ENCODE measurements at places on chromosomes 1 and 21.

DNA sequence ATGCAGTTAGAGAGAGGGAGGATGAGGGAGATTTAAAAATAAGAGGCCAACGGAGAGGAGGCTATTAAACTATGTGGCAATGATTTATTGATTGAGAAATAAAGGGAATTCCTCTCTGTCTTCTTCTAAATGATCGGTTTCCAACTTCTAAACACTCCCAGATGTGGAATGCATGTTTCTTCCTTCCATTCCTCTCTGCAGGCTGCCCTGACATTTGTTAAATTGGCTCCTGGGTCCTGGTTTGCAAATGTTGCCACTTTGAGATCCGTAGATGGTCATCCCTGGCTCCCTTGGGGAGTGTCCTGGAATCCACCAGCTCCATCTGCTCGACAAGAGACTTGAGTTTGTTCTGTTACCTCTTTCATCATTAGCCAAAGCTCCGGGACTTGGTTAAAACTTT is 10.3 kb upstream of the C1orf198 start:
- no peak for DNase-seq

DNA sequence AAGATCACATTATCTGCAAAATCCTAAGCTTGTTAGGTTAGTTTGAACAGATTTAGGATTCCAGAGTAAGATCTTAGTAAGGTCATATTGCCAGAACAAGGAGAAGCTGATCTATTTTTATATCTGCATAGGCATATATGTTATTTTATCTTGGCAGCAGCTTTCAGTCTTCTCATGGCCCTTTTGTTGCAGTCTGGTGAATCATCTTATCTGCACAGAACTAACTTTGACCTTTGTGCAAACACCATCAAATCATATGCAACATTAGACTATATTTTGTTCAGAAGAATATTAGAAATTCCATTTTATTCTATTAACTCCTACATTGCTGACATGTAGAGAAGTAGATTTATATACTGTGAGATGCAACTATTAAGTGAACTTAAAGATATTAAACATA is 107.3 kb downstream of the CLEC20A start:
- no peak for DNase-seq

DNA sequence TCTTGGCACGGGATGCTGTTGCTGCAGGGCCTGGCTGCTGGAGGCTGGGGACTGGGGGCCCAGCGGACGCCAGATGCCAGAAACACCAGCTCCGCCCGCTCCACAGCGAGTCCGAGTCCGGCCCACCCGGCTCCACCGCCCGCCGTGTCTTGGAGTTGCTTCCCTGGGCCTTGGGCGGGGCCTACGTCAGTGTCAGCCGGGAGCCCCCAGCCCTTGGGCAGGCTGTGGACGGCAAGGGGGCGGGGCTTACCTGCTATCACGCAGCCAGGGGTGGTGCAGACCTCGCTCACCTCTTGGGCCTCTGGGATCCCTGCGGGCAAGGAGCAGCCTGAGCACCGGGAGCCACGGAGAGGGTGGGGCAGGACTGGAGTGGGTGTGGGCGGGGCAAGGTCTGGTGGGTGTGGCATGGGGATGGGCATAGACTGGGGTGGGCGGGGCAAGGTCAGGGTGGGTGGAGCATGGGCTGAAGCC is 21.8 kb downstream of the MMEL1 start:
- DNase-seq: no peak

- DNase-seq: no peak
Measured at GRCh38 chr1:37096523-37096922, 62.2 kb upstream of the GRIK3 start.

- DNase-seq: no peak
Measured at GRCh38 chr1:30864681-30865080, 43.9 kb downstream of the SDC3 start.

DNA sequence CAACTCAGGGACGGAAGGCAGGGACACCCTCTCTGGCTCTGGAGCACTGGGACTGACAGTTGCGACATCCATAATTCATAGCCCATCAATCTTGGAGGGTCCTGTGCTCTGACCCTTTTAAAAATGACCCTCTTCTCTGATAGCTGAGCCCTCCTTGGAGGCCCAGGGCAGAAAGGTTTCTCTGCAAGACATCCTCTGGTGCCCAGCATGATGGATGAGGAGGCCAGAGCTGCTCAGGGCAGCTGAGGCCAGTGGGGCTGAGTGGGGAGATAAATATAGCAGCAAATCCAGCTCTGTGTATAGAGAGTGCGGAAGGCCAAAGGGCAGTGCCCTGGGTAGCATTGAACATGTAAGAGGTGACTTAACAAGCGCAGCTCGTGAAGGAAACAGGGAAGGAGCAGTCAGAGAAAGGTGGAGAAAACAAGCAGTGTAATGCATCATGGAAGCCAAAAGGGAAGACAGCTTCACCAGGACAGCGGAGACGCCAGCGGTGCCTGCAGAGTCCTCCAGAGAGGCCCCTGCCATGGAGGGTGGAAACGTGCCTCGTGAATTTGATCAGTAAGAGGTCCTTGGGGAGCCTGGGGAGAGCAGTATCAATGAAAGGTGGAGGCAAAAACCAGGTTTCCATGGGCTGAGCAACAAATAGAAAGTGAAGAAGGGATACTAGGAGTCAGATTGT is 50.4 kb upstream of the FMOD start:
- no peak for DNase-seq

GRCh38 chr1:200473698-200474371 is 64.0 kb upstream of the ZNF281 start:
- DNase-seq: no peak

DNA sequence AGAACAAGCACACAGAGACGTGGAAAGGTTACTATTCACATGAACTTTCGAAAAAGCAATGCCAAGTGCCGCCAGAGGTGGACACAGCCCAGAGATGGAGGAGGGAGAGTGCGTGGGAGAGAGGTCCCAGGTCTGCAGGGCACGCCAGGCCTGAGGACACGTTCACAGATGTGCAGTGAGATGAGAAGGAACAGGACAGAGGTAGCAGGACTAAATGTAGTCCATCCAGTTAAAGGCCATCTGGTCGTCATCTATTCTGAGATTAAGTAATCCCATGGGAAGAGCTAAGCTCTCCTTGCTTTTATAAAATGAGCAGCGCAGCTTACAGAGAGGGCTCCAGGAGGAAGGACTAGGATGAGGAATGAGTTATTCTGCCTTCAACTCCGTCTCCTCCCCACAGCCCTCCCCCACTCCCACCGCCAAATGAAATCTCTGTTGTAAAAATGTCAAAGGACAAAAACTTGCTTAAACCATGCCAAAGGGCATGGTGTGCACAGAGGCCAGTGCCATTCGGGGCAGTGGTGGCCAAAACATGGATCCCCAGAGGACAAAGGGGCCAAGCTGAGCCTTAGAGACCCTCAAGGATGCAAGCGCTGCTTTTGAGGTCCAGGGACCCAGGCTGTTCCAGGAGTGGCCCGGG is 85.4 kb upstream of the SLC25A33 start:
- no peak for DNase-seq

DNA sequence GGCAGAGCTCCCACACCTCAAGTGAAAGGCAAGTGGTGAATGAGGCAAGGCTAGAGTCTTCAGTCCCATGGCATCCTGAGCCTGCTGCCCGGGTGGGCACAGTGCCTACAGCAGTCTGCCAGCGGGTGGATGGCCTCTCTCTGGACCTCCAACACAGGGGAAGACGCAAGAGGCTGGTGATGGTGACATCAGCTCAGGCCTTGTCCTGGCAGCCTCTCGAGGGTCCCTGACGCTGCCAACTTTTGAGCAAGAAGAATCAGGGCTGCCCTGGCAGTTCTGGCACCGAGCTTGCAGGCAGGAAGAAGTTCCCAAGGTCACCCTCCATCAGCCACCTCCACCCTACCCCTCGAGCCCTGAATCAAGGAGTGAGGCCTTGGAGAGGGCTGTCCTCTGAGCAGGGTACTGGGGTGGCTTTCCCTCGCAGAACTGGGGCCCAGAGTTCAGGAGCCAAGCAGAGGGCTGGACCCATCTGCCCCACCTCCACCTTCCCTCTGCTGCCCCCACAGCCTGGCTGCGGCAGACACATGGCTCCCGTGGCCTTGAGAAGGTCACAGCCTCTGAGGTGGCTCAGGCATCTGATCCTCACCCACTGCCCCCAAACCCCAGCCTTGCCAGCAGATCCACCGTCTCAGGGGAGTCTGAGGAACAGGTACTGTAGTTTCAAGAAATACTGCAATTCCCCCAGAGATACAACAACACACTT is 5.8 kb downstream of the RAP1GAP start:
- DNase-seq: no peak

- DNase-seq: no peak
Measured at GRCh38 chr1:160657250-160657781, 10.5 kb upstream of the SLAMF1 start.

DNA sequence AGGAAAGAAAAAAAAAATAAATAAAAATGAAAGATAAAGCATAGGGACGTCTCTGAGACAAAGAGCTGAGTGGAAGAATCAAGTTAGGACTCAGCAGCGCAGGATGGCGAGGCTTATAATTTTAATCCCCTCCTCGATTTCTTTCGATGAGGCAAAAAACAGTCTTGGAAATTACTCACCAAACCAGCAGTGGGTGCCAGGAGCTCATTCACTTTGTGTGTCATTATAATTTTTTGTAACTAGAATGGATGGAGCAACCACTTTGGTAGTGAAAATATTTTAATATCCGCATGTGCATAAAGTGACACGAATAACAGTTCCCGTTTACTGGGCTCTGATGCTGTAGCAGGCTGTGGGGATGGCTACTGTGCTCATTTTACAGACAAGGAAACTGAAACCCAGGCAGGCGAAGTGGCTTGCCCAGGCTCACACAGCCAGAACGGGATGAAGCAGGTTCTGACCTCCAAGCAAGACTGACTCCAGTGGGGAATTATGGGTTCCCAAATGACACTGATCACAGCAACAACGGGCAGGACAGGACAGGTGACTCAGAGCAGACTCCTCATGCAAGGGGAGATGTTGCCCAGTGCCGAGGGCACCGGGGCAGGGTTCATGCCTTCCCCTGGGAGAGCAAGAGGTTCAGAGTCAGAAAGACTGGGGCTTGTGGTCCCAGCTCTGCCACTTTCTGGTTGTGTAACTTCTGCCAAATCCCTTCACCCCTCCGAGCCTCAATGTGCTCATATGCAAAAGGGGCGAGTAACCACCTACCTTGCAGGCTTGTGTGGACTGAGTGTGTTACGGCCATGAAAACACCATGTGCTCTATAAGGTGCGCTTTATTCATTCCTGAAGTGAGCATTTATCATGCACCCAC is 63.6 kb downstream of the RUNX3 start:
- no peak for DNase-seq

- DNase-seq: no peak
Measured at GRCh38 chr1:173005196-173005864, 45.4 kb downstream of the TNFSF18 start.

- no peak for DNase-seq
Measured at GRCh38 chr1:220882061-220882891, 3.0 kb downstream of the HLX start.

DNA sequence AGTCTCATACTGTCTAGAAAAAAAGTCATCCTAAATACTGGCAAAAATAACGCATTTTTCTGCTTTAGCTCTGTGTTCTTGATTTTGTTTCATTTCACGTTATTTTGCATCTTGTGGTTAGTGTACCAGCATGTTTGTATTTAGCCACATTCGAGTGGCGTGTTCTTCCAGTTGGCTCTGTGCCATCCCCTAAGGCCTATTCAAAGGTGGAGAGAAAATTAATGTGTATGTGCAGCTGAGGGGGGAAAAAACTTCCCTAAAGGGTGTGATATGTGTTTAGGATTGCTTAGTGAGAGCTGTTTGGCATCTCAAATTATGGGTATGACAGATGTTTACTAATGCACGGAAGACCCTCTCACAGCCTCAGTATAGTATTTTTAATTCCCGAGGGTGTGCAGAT is 12.1 kb downstream of the DNAJC16 start:
- no peak for DNase-seq

- DNase-seq: no peak
Measured at GRCh38 chr1:107153014-107153413, 12.2 kb downstream of the NTNG1 start.

DNA sequence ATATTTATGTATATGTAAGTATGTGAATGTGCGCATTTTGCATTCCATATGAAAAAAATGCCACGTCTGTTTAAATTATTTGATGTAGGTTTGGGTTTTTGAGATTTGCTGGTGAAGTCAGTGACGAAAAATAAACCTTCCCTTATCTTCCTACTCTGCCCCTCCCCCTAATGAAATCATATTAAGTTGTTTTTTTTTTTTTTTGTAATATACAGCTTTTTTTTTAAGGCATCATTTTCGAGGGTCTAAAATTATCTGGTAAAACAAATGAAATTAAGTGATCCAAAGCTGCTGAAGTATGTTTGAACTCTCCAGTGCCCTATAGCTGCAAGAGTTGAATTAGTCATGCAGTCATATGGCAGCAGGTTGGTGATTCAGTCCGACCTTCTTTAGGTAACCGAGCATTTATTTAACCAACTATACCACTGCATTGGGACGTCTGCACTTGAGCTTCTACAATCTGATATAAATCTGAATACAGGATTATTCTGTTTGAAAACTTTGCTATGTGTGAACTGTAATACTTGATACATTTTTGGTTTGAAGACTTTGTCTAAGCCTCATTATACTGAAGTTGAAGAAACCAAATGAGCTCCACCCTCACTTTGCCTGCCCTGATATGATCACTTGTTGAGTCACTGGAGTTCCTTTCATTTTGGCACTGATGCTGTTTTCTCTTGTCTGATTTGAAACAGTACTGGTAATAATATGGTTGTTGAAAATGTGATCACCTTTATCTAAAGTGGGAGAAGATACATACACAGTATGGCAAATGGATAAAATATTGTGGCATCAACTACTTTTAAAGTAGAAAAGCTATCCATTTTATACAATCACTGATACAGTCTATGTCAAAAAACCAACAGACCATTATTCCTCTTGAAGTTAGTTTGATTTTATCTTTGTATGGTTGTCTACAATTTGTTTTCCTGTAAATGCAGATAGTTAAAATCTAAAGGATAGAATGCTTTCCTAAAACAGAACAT is 11.7 kb downstream of the PDIK1L start:
- DNase-seq: no peak

DNA sequence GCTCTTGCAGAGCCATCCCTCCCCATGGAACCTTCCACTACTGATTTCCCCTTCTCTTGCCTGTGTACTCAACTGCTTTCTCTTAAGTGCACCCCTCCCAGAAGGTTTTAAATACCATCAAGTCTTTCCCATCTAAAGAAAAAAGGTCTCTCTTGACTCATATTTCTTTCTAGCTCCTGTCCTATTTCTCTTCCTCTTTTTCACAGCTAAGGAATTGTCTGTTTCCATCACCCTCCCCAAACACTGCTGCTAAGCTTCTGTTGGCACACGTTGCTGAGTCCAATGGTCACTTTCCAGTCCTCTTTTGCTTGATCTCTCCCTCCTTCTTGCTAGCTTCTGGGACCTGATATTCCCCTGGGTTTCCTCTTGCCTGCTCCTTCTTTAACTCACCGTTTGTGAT is 13.3 kb upstream of the GNL2 start:
- no peak for DNase-seq

DNA sequence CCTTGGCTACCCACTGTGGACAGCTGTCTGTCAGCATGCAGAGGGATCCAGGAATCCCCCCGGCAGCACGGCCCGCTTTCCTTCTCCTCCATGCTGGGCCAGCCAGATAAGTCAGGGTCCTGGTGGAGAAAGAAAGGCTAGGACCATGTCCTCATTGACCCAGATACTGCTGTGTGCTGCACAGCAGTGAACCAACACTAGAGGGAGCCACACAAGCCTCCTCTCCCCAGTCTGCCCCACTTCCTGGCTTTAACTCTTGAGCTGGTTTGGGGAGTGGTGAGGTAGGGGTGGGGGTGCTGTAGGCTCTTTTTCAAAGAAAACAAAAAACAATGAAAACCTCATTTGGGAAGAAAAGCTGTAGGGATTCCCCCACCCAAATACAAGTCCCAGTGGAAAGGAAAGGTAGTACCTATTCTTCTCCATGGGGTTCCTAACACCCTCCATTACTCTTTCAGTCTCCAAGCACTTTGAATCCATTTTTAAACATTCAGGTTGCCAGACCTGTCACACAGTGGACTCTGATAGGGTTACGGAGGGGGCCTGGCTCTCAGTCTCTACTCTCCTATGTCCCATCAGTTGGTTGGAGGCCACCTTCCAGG is 84.9 kb upstream of the CD1D start:
- DNase-seq: no peak

Data from esophagus squamous epithelium (tissue), 5 donors.